ENCODE measurements at places on chromosomes 1 and 21.

DNA sequence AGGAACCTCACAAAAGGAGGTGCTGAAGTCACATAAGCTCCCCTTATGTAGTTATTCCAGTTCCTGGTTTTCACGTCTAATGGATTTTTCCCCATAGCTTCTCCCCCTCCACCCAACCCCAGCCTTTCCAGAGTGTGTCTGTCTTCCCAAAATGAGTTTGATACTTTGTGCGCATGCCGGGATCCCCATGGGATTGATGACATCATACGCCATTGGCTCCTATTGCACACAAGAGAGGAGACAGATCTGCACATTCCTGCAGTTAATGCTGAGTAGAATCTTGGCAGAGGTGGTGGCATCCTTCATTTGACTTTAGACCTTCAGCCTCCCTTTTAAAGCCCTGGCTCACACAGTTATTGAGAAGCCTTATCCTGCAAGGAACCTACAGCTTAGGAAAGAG lies 71.4 kb downstream of the DDR2 start:
- no peak for DNase-seq

GRCh38 chr21:45834821-45835293 lies 146.7 kb upstream of the COL6A1 start:
- DNase-seq = no peak

DNA sequence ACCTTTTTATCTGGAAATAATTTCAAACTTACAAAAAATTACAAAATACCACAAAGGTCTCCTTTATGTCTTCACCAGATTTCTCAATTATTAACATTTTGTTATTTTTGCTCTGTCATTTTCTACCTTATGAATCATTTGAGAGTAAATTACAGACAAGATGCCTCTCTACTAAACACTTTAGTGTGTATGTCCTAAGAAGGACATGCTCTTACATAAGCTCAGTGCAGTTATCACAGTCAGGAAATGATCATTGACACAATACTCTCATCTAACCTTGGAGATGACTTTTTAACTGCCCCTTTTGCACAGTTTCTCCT lies 378.9 kb upstream of the RUNX1 start:
- DNase-seq = no peak

DNA sequence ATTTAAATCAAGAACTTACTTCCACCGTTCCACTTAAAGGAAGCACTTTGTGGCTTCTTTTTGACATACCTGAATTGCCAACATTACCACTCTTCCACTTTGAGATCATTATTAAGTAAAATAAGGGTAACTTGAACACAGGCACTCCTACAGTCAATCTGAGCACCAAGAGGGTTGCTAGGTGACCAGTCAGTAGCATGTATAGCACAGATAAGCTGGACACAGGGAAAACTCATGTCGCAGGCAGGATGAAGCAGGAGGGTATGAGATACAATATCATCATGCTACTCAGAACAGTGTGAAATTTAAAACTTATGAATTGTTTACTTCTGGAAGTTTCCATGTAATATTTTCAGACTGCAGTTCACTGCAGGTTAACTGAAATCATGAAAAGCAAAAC lies 47.0 kb upstream of the RAP1GAP start:
- DNase-seq = no peak

GRCh38 chr1:111734856-111735255 lies 4.3 kb downstream of the INKA2 start:
- no peak for DNase-seq

DNA sequence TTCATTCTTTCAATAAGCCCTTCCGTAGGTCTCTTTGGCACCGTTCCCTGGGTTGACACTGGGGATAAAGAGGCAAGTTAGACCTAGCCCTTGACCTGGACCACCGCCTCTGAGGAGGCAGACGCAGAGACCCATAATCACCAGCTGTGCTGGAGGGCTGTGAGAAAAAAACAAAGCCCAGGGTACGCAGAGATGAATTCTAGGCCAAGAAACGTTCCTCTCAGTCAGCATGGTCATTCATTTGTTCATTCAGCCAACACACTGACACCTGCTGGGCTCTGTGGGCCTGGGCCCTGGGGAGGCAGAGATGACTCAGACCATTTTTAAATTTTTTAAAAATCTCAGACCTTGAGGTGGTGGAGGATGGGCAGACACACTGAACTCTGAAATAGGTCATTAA lies 26.3 kb upstream of the TRABD2B start:
- no peak for DNase-seq

DNA sequence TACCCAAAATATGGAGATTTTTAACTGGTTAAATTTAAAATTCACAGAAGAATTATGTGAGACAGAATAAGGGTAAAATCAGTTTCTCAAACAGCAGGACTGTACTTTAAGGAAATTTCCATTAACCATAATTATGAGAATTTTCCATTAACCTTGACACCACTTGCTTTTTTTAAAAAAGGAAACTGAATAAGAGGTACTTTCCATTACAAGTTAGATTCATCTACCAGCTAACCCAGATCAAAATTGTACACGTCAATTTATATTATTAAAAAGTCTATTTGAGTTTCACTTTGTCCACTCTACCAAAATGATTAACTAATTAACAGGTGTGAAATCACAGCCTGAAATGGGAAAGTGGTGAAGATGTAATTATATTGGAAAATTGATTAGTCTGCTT lies 414.5 kb downstream of the DPYD start:
- no peak for DNase-seq

GRCh38 chr1:178614286-178614685 lies 101.4 kb downstream of the TEX35 start:
- DNase-seq = no peak

GRCh38 chr1:64005801-64006200 lies 197.6 kb upstream of the UBE2U start:
- DNase-seq = no peak

GRCh38 chr21:41953249-41953830 lies 478 bp downstream of the C2CD2 start:
- DNase-seq = no peak

DNA sequence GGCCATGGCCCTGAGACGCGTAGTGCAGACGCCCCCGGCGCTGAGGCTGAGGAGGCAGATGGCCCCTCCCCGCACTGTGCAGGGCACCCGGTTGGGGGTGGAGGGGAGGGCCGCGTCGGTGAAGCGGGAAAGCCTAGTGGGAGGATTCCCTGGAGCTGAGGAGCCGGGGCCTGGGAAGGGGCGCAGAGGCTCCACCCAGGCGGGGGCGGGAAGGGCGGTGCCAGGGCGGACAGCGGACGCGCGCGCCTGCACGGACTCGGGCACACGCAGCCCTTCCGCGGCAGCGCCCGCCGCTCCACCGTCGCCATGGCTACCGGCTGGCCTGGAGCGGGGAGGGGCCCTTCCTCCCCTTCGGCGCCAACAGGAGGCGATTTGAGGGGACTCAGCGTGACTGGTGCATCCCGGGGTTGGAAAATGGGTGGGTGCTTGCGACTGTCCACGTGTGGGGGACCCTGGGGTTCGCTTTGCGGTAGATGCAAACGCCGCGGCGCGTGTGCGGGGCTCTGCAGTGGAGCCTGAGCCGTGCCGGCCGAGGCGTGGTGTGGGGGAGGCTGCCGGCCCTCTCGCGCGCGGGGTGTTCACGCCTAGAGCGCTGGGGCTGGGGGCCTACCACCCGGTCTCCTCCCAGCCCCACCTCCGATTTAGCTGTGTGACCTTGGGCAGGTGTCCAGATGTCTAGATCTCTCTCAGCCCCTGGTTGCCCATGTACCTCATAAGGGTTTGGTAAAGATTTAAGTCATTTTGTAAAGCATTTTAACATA lies 35.1 kb downstream of the PTPRF start:
- peak; percentile 81 for DNase-seq

DNA sequence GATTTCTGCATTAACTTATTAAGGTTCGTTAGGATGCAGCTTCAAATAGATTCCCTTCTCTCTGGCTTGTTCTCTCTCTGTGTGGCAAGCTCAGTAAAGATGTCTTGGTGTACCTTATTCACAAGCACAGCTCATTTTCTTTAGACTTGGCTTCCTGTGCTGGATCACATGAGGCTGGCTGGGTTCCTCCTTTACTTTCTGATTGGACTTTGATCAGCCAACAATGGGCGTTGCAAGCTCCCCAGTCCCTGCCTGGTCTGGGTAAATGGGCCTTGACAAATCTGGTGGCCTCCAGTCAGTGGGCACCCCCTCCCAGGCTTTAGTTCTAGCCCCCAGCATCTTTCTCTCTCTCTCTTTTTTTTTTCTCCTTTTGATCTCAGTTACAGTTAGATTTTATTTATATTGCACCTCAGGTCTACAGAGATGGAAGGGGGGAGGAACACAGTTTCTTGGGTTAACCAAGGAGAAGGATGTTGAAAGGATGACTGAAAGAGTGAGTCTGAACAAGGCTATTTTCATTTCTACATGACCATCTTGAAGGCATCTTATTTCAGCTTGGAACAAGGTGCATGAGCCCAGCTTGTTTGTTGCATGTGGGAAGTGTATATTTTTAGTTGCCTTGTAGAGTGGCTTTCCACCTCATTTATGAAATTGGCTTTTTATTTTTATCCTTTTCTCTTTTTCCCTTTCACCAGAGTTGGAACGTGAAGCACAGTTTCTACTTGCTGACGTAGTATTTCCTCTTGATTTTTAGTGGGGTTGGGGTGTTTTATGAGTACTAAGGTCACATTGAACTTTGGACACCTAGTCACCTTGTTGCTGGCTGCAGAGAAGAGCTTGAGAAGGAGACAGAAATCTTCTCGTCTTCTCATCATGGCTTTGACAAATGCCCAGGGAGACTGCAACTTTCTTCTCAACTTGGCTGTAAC lies 77.1 kb downstream of the PBX1 start:
- DNase-seq = no peak

DNA sequence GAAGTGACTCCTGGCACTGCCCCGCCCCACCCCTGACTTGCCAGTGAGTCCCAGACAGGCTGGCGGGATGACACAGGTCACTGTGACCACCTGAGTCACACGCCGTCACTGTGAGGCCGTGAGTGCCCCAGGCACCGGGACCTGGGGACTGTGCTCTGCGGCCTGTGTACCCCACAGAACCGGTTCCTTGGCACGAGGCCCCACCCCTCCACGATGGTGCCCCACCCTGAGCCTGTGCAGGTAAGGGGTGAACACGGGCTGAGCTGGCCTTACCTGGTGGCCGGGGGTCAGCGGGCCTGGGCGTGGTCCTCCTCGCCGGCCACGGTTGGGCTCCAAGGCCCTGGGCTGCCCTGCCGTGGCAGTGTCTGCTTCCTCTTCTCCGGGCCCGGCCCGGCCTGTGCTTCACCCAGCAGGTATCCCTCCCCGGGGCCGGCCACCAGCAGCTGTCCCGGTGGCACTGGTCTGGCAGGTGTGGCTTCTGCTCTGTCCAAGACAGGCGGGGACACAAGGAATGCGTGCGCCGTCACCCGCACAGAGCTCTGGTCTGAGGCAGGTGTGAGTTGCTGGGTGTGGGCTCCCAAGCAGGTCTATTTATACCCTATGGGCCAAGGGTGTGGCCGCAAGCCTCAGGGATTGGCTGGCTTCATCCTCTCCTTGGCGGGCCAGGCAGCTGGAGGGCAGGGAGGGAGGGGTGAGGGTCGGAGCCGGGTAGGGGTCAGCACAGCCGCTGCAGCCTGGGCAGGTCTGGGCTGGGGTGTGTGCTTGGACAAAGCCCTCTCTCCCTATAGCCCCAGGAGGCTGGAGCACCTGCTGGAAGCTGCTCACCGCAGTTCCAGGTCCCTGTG lies at the start of gene RNF223:
RNF223 (minus strand) TSS at position 564 of the 845 bp plus-strand sequence. CDS start 1,740 bp downstream, outside the sequence.
- no peak for DNase-seq

DNA sequence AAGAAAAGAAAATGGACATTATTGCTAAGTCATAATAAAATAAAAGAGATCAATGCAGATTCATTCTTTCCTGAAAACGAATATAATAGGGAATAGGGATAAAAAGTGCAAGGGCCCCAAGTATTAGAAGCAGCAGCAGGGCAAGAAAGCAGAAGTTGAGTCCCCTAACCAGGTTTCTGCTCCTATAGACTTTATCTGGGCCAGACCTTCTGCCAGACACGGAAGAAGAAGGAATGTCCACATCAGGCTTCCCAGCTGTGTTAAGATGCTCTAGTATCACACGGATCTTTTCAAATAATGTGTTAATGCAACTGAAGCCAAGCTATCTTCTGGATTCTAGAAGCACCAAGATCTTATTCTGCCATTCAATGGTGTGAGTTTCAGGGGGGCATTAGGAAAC lies 26.9 kb downstream of the CD244 start:
- no peak for DNase-seq

- no peak for DNase-seq
Observed at GRCh38 chr1:190747704-190748103, 270.0 kb upstream of the BRINP3 start.

DNA sequence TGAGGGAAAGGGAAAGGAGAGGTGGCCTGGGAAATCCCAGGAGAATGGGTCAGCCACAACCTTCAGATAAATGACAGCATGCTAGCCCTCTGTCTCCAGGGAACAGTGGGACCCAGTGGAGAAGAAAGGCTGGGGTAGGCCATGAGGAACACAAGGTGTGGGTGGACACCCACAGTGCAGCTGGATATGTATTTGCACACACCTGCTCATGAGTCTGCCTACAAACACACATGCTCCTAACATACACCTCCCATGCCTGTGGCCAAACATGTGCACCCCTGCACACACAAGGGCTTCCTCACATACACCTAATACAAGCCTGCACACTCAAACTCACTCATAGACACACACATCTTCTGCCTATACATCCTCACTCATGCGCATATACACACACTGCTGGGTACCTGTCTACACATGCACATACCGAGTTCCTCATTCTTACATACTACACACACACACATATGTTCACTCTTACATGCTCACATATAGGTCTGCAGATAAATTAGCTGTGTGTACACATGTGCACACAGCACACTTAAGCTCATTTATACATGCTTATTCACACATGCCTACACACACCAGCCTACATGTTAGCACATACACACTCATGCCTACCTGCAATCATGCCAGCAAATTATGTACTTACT lies 3.6 kb downstream of the C1orf216 start:
- no peak for DNase-seq

DNA sequence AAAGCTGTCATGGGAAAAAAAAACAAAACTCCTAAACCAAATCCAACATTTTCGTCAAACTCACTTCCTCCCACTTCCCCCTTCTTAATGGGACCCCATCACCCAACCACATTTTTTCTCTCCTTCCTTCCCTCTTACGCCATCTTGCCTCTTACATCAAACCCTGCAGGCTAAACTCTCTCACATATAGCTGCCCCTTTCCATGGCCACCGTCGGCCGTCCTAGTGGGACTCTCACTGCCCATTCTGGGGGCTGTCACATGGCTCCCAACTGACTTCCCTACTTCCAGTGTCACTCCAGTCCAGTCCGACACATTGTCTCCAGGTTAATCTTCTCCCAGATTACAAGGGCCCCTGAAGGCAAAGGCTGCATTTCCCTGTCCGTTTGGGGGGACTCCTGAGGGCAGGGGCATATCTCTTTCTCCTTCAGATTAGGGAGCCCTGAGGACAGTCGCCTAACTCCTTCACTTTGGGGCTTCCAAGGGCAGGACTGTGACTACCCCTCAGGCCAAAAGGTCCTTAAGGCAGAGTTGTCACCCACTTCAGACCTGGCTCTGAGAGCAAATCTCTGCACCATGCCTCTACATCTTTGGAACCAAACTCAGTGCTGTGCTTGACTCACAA lies 658 bp downstream of the UBXN11 start:
- no peak for DNase-seq
